ENCODE measurements at places on chromosomes 11 and 22. TPM values are rescaled to one million over a fixed set of nuclear protein-coding genes. Genes with fewer than 3 reads are reported as not detected.

DNA sequence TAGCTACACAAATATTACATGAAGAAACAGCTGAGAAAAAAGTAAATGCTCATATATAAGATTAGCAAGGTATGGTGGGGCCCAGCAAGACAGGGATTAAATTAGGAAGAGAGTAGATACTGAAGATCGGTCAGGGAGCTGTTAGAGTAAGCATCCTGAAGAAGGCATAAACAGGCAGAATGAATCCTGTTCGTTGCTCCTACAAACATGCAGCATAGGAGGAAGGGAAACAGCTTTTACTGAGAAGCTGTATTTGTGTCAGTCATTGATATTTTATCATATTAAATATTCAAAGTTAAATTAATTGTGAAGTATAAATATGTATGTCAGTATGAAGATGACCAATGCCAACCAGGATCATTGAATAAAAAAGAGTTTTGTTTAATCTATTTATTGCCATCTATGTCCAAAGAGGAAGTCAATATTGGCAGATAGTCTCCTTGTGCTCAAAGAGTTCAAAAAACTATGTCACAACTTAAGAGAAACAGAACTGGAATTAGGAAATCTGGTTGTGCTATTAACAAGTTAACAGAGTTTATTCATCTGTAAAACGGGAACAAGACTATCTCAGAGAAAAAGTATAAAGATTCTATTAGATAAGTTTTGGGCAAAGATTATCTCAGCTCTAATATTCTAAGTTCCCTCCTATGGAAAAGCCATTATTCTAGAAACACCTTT is 255.2 kb downstream of the GRM5 start:
- DNase-seq, result no peak
- no peak overlapping the region for H3K4me3 ChIP-seq
- H3K27me3 ChIP-seq, result no peaks in the 10 kb centered on the region
- H3K36me3 ChIP-seq, result no peaks in the 10 kb centered on the region

DNA sequence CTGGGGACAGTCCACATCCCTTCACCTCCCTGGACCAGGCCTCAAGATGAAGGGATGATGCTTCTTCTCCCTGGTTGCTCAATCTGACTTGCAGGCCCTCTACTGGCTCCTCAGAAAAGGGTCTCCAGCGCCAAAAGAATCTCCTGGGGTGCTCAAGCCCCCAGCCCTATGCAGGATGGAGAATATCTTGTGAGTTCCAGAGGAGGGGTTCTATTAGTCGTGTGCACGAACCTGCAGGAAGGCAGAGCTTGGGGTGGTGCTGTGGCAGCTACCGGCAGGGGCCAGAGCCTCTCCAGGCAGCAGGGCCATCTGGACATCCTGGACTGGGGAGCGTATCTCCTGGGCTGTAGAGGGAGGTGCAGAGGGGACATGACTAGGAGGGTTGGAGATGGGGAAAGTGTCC is 1339.5 kb downstream of the BRD1 start:
- peaks cover 47% of the 10 kb centered on the region for H3K27me3 ChIP-seq
- H3K4me1 ChIP-seq, result no peaks in the 10 kb centered on the region
- no peak for DNase-seq
- H3K4me3 ChIP-seq, result no peak overlapping the region

GRCh38 chr11:58745705-58746364 is 14.1 kb upstream of the GLYAT start:
- H3K4me3 ChIP-seq, result no peak overlapping the region
- H3K27me3 ChIP-seq, result peaks cover 1% of the 10 kb centered on the region
- no peaks in the 10 kb centered on the region for H3K4me1 ChIP-seq
- H3K36me3 ChIP-seq, result no peaks in the 10 kb centered on the region
- DNase-seq, result no peak

DNA sequence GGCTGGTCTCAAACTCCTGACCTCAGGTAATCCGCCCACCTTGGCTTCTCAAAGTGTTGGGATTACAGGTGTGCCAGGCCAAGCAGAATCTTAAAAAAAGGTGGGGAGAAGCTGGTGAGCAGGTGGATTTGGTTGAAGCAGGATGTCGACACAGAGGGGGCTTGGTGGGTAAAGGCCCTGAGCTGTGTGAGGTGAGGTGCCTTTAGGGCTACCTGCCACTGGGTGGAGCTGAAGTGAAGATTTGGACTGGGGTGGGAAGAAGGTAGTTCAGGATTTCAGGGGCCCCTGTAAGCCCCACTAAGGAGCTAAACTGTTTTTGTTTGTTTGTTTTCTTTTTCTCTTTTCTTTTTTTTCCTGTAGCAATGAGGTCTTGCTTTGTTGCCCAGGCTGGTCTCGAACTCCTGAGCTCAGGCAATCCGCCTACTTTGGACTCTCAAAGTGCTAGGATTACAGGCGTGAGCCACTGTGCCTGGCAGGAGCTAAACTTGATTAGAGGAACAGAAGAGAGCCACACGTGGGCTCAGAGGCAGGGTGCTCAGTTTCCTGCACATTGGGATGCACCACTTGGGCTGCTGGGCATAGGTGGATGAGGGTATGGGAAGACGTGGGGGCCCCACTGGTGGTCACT is 6.0 kb downstream of the P2RX6 start:
- H3K36me3 ChIP-seq, result no peaks in the 10 kb centered on the region
- no peak overlapping the region for H3K4me3 ChIP-seq
- H3K4me1 ChIP-seq, result peaks cover 29% of the 10 kb centered on the region
- DNase-seq, result no peak

GRCh38 chr11:6377902-6378639 is 12.2 kb upstream of the SMPD1 start:
- H3K36me3 ChIP-seq, result no peaks in the 10 kb centered on the region
- no peak overlapping the region for H3K4me3 ChIP-seq
- no peak for DNase-seq
- 0 out of 3 replicates have a peak, but pooled peaks cover 8% of the 10 kb centered on the region for H3K27me3 ChIP-seq
- no peak overlapping the region for H3K27ac ChIP-seq

- DNase-seq, result no peak
- H3K36me3 ChIP-seq, result no peaks in the 10 kb centered on the region
- H3K4me1 ChIP-seq, result no peaks in the 10 kb centered on the region
- no peak overlapping the region for H3K27ac ChIP-seq
- no peaks in the 10 kb centered on the region for H3K27me3 ChIP-seq
Measured at GRCh38 chr11:47948137-47948536, 32.2 kb upstream of the PTPRJ start.

- no peaks in the 10 kb centered on the region for H3K4me1 ChIP-seq
- no peaks in the 10 kb centered on the region for H3K36me3 ChIP-seq
- H3K27ac ChIP-seq, result no peak overlapping the region
- no peak overlapping the region for H3K4me3 ChIP-seq
- H3K27me3 ChIP-seq, result peaks cover 19% of the 10 kb centered on the region
Measured at GRCh38 chr22:22196018-22196533, 48.5 kb upstream of the VPREB1 start.

GRCh38 chr22:46001046-46001425 is 24.1 kb upstream of the WNT7B start:
- no peak overlapping the region for H3K27ac ChIP-seq
- peaks cover 68% of the 10 kb centered on the region for H3K27me3 ChIP-seq
- H3K36me3 ChIP-seq, result no peaks in the 10 kb centered on the region
- no peak for DNase-seq
- H3K4me1 ChIP-seq, result peaks cover 18% of the 10 kb centered on the region

GRCh38 chr22:30825711-30826505 is 131.2 kb downstream of the OSBP2 start:
- H3K4me3 ChIP-seq, result no peak overlapping the region
- peaks cover 11% of the 10 kb centered on the region for H3K27me3 ChIP-seq
- no peaks in the 10 kb centered on the region for H3K36me3 ChIP-seq
- DNase-seq, result no peak

Gene PANX2
- total RNA-seq, result 0.58 TPM

Gene OR2AG2
- not detected for total RNA-seq

Gene GPHA2
- 11.6 TPM for total RNA-seq
